Stomach (tissue), 19 donors: ENCODE measurements at places on chromosomes 3 and 15. TPM values are rescaled to one million over a fixed set of nuclear protein-coding genes. Genes with fewer than 3 reads are reported as not detected.

EIF1B gene
- 35.1 TPM for total RNA-seq

PLXND1 gene
- 53.1 TPM for total RNA-seq

SNTN gene
- total RNA-seq: not detected

PPP4R2 gene
- 42.0 TPM for total RNA-seq

SH3GL3 gene
- total RNA-seq: not detected

FBXO40 gene
- total RNA-seq: not detected
